ENCODE measurements at places on chromosomes 5 and 9.

DNA sequence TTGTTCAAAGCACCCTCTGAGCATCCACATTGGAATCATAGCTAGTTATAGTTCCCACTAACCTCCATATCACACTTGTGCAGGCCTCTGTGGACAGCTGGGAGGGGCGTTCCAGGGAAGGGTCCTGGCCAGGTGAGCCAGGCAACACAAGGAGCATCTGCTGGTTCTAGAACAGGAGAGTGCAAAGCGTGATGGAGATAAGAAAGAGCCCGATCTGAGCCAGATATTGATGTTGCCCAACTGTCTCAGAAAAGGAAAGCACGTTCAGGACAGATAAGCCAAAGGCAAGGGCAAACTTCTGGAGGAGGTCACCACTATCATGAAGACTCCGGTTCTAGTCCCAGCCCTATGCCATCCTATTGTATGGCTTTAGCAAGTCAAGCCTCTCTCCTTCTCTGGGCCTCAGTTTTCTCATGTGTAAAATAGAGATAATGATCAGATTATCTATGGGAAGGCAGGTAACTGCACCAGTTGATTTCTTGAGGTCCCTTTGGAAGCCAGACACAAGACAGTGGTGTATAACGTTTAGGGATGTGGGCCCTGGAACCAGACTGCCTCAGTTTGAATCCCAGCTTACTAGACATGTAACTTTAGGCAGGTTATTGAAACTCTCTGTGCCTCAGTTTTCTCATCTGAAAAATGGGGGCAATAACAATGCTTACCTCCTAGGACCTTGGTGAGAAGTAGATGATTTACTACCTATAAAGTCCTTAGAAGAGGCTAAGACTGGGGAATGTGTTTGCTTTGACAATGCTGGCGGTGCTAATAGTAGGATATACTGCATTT lies 19.8 kb downstream of the GABBR2 start:
- no peak for DNase-seq

GRCh38 chr9:128161215-128161902 lies 1.3 kb downstream of the BBLN start:
- no peak for DNase-seq

- DNase-seq: no peak
Measured at GRCh38 chr5:6611334-6612256, 21.2 kb downstream of the NSUN2 start.

GRCh38 chr5:143055596-143056338 lies 285.6 kb downstream of the ARHGAP26 start:
- DNase-seq: peak; percentile 71

GRCh38 chr5:147508711-147509040 lies 1.2 kb downstream of the DPYSL3 start:
- no peak for DNase-seq

Measured in bronchial epithelial cell (primary cell).